ENCODE measurements at places on chromosomes 1 and 21. TPM values are rescaled to one million over a fixed set of nuclear protein-coding genes. Genes with fewer than 3 reads are reported as not detected.

CREB3L4 gene
- 9.0 TPM for total RNA-seq

GRHL3 gene
- total RNA-seq, result not detected

LEMD1 gene
- total RNA-seq, result 0.78 TPM

SEMA4A gene
- total RNA-seq, result 17.8 TPM

C1orf94 gene
- total RNA-seq, result not detected

BMP8B gene
- total RNA-seq, result 0.26 TPM

UHMK1 gene
- total RNA-seq, result 57.0 TPM

ATG4C gene
- total RNA-seq, result 10.0 TPM

RCSD1 gene
- 145 TPM for total RNA-seq

IL12RB2 gene
- total RNA-seq, result 19.6 TPM

KCNK1 gene
- total RNA-seq, result not detected

NEXN gene
- total RNA-seq, result 3.3 TPM

USP48 gene
- total RNA-seq, result 74.9 TPM

KCNA2 gene
- 1.4 TPM for total RNA-seq

OR2M3 gene
- not detected for total RNA-seq

GPR37L1 gene
- not detected for total RNA-seq

DNA sequence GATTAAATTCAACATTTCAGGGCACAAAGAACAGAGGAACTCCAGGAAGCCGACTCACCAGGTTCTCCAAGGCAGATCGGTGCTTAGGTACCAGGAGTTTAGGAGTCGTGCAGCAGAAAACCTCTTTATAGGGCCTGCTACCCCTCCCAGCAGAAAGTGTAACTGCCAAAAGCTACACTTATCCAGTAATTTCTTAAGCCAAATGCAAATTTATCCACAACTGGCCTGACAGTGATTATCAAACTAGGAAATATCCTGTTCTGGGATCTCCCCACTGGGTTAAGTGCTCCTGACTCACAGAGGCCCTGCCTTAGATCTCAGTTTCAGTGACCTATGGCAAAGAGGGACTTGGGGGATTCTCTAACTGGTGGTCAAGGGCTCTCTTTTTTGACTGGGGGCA lies at the start of gene SPRR2F:
TSS of gene SPRR2F (minus strand) at position 101 of the 400 bp plus-strand sequence. CDS start 783 bp downstream, outside the sequence.
- no peak for DNase-seq

DNA sequence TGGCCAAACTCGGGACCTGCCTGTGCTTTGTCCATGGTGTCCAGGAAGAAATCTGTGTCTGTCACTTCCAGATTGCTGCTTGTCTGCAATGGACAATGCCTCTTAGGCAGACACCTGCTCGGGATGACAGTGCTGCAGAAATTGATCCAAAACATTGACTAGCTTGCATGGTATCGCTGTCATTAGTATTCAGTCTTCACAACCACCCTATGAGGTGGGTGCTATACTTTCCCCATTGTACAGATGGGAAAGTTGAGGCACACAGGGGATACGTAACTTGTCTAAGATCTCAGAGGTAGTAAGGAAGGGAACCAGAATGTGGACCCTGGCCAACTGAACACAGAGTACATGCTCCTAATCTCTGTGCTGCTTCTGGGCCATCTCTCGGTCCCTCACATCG lies 138.7 kb downstream of the DHRS3 start:
- no peak for DNase-seq

DNA sequence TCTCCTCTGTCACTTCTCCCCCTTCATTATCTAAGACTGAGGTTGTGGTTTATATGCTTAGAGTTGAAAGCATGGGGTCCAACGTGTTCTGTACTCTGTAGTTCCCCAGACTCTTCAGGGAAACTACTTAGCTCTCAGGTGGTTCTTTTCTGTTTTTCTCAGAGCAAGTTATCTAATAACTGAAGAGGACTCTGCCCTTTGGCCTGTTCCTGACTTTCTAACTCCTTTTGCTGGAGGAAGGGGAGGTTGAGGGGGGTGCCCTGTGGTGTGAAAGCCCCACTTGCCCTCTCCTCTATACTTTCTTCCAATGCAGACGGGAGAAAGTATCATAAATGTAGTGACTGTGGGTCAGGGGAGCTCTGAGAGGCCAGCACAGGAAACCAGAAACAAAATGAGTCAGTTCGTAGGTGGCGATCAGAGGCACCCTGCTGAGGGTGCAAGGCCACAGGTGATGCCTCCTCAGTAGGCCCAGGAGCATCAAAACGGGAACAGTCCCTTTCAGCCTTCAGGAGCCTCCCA lies 5.0 kb downstream of the SLC25A44 start:
- no peak for DNase-seq

- DNase-seq, result no peak
Observed at GRCh38 chr1:204870160-204870912, at the start of gene NFASC. NFASC (plus strand) TSS chr1:204870862; CDS start chr1:204944316, 73,454 bp downstream.

DNA sequence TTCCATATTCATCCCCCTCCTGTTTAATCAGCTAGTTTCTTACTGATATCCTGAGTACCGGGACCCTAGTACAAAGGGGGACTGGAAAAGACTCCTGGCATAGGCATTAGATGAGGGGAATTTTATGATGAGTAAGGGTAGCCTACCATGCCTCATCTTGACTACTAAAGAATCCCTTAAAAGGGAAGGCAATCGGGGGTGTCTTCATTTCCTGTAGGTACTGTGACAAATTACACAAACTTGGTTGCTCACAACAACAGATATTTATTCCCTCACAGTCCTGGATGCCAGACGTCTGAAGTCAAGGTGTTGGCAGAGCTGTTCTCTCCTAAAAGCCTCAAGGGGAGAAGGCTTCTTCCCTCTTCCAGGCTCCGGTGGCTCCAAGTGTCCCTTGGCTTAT lies 28.9 kb upstream of the RUNX1 start:
- no peak for DNase-seq

DNA sequence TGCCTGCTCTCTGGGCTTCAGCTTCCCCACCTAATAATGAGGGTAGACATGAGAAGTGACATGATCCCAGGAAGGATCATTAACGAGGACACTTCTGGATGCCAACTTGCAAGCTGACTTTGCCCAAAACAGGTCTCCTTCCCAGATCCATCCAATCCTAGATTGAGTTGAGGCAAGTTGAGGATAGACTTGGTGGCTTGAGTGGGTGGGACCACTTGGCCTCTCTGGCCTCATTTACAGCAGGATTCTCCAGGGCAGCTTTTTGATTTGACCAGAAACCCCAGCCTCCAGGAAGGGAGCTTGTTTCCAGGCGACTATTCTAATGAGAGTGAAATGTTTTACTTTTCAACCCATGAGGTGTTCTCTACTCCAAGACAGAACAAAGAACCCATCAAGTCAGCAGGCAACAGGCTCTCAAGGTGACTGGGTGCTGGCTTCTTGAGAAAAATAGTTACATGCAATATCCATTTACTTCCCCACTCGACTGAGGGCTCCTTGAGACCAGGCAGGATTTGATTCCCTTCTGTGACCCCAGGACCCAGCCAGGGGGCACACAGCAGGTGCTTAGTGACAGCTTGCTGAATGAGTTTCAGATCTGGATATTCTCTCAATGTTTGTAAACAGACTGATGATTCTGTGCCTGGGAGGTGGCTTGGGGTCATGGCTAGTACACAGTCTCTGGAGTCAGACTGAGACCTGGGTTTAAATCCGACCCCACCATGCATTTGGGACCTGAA lies 128.2 kb downstream of the DMRTB1 start:
- no peak for DNase-seq

DNA sequence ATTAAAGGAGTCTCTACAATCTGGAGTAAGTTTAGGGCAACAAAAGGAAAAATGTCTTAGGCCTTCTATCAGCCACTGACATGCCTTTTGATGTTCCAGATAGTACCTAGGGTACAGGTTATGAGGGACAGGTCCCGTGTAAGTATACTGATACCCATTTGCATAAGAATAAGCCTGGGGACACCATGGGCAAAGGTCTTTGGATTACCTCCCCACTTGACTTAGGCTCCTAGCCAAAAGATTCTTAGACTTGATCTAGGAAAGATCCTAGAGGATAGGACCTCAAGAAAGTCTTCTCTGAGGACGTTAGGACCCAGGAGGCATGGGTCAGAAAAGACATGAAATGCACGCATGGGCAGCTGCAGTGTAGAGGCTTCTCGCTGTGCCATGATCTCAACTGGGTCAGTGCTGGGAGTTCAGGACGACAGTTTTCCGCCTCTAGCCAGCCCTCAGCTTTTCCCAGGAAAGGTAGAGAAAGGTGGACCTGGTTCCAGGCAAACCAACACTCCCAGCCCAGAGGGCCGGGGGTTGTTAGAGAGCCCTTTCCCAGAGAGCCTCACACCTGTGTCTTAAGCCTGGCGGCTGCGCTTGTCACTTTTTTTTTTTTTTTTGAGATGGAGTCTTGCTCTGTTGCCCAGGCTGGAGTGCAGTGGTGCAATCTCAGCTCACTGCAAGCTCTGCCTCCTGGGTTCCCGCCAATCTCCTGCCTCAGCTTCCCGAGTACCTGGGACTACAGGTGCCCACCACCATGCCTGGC lies 26.6 kb downstream of the MSTO1 start:
- DNase-seq, result no peak

DNA sequence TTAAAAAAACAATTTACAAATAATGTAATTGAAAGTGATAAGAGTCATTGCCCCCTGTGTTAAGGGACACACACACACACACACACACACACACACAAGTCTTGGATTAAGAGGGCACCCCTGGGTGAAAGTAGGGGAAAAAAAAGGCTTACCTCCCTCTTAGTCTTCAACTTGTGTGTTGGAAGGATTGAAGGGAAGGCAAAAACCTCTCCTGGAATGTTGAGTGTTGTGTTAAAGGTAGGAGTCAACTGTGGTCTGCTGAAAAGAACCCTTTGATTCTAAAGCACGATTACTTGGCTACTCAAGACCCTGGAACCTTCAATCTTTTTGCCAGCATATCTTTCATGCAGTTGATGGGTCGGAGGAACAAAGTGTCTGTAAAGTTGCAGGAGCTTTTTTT lies 6.4 kb downstream of the PBX1 start:
- DNase-seq, result no peak

GRCh38 chr1:102891868-102892625 lies 216.3 kb downstream of the COL11A1 start:
- DNase-seq, result no peak

- no peak for DNase-seq
Observed at GRCh38 chr1:67227196-67227595, 60.9 kb downstream of the IL23R start.

GRCh38 chr1:37286881-37287280 lies 187.5 kb upstream of the ZC3H12A start:
- no peak for DNase-seq

GRCh38 chr1:248404024-248404423 lies 1.2 kb downstream of the OR2T1 start:
- DNase-seq, result no peak

DNA sequence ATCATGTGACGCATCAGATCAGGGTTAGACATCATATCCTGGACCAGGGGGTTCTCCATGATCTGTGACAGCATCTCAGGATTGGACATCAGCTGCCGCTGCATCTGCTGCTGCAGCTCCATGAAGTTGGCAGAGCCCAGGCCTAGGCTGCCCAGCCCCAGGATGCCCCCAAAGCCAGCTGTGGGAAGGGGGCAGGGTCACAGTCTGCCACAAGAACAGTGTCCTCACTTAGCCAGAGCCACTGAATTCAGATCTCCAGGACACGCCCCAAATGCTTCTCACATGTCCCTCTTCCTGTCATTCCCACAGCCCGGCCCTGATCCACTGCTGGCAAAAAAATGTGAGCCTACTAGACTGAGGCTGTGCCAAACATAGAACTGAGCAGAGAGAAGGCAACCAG lies 3.2 kb downstream of the UBQLN4 start:
- DNase-seq, result no peak

- no peak for DNase-seq
Observed at GRCh38 chr1:94597701-94598100, 56.1 kb upstream of the F3 start.

DNA sequence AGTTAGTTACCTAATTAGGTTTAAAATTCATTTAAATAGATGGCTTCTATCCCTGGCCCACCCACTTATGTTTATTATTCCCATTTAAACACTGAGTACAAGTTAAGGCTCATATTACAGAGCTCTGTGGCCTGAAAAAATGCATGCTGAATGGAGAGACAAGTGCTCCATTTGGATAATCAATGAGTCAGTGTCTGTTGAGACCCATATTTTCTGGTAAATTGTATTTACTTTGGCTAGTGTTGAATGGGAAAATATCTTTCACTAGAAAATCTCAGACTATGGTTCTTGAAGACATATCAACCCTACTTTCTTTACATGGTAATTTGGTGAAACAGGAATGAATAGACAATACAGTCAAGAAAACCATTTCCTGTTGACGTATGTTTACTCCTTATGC lies 356.0 kb downstream of the S1PR1 start:
- no peak for DNase-seq

- no peak for DNase-seq
Observed at GRCh38 chr1:201461645-201462441, 7.1 kb downstream of the PHLDA3 start.

- DNase-seq, result no peak
Observed at GRCh38 chr1:42430286-42431135, 25.3 kb downstream of the ZMYND12 start.

DNA sequence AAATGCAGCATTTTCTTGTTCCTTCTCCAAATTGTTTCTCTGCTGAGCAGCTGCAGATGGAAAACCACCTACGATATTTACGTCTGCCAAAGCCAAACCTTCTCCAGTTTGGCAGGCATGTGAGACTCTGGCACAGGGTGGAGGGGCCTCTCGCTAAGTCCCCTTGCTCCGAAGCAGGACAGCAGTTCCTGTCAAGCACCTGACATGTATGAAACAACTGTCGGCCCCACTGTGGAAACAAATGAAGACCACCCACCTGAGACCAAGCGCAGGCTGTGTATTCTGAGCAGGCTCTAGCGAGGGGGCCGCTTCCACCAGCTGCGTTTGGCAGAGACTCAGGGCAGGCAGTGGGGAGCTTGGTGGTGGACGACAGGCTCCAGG lies 74.7 kb downstream of the RIPK4 start:
- no peak for DNase-seq

DNA sequence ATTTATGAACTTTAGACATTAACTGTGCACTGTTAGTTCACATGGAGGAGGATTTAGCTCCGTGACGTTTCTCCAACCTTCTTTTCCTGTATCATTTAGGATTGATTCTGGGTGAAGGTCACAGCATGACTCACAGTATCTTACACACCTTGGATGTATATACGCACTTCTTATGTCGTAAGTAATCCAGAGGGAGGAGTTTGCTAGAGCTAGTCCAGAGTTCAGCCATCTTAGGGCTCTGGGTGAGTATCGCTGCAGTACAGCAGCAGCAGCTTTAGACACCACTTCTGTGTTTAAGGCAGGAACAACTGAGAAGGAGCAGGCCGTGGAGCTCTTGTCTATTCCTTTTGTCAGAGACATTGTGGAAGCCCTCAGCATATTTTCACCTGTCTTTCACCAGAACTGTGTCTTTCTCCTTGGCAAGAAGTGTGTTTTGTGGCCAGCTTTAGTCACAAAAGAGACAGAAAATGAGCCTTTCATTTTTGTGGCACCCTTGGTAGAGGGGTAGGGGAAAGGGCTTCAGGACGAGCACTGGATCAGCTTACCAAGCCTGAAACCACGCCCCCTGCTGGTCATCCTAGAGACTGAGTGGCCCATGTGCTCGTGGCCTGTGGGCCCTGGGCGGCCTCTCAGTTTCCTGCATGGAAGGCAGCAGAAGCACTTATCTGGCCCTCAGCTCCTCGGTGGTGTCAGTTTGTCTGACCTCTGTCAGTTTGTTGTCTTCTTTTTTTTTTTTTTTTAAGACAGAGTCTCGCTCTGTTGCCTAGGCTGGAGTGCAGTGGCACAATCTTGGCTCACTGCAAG lies 64.0 kb downstream of the ADARB1 start:
- peak; percentile 80 for DNase-seq

GRCh38 chr21:29403301-29403700 lies 104.6 kb downstream of the BACH1 start:
- DNase-seq, result no peak

GRCh38 chr1:156502391-156502893 lies 1.9 kb upstream of the MEF2D start:
- no peak for DNase-seq

- no peak for DNase-seq
Observed at GRCh38 chr1:232675260-232675659, 45.3 kb upstream of the SIPA1L2 start.

All from activated CD8-positive, alpha-beta T cell treated with anti-CD3 and anti-CD28 coated beads, Interleukin-2, amount 10 ng/mL, durations not matched to agents 7 days and 5 days (primary cell).